ENCODE measurements at places on chromosomes 7 and 10. TPM values are rescaled to one million over a fixed set of nuclear protein-coding genes. Genes with fewer than 3 reads are reported as not detected.

The DNAJC12 gene
- total RNA-seq = not detected

The TAS2R5 gene
- total RNA-seq = 0.56 TPM

The NME8 gene
- total RNA-seq = not detected

The PNLIPRP3 gene
- total RNA-seq = not detected

GRCh38 chr10:92047215-92047614 lies 123.6 kb downstream of the BTAF1 start:
- H3K4me3 ChIP-seq = no peak overlapping the region
- H3K36me3 ChIP-seq = no peaks in the 10 kb centered on the region
- no peak overlapping the region for H3K27ac ChIP-seq
- H3K4me1 ChIP-seq = peaks cover 8% of the 10 kb centered on the region
- no peaks in the 10 kb centered on the region for H3K27me3 ChIP-seq
- DNase-seq = no peak

DNA sequence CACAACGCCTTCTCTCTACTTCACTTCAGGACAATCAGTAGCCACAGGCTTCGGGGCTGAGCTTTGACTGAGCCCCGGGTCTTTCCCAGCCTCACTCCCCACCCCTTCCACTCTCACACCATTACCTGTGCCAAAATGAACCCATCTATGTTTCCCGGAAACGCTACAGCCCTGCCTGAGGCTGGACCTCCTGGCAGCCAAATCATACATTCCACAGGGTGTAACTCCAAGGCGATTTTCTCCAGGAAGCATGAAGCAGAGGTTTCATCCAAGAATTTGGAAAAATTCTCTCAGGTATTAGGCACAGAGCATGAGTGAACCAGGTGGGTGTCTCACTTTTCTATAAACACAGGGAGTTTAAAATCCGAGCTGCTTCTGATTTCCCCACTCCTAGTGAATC lies 286.3 kb downstream of the TNS3 start:
- no peaks in the 10 kb centered on the region for H3K4me1 ChIP-seq
- no peak overlapping the region for H3K27ac ChIP-seq
- no peak for DNase-seq
- H3K27me3 ChIP-seq = no peaks in the 10 kb centered on the region
- H3K4me3 ChIP-seq = no peak overlapping the region
